ENCODE measurements at places on chromosomes 3 and 15.
A peak's percentile ranks its signal among the peaks of the same experiment; 100 is the strongest.

- no peak for DNase-seq
These were observed 442.9 kb downstream of the MCTP2 start for GRCh38 chr15:94674296-94674695.

- no peak for DNase-seq
These were observed 733.8 kb upstream of the ALCAM start for GRCh38 chr3:104632947-104633346.

DNA sequence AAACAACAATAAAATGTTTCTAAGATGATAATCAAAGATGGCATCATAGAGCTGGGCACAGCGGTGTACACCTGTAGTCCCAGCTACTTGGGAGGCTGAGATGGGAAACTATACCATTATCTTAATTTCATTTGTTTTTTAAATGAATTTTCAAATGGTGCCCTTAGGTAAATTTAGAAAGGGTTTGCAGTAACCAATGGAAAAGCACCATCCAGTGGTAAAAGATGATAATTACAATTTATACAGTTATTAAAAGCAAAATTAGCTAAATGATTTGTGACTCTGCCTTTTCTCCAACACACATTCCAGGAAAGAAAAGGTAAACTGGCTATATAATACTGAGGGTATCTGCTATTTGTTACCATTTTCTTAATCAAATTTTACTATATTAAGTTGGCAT is 14.4 kb upstream of the ANKRD28 start:
- DNase-seq, result no peak

- no peak for DNase-seq
These were observed 151.3 kb downstream of the OR4M2 start for GRCh38 chr15:22231603-22232002.

- DNase-seq, result no peak
These were observed 88.9 kb downstream of the FEZF2 start for GRCh38 chr3:62284442-62284841.

GRCh38 chr3:19934098-19934566 is at the start of gene EFHB:
TSS of gene EFHB (minus strand) at chr3:19934217. CDS start at chr3:19934018, 199 bp downstream.
- DNase-seq, result peak; percentile 27

DNA sequence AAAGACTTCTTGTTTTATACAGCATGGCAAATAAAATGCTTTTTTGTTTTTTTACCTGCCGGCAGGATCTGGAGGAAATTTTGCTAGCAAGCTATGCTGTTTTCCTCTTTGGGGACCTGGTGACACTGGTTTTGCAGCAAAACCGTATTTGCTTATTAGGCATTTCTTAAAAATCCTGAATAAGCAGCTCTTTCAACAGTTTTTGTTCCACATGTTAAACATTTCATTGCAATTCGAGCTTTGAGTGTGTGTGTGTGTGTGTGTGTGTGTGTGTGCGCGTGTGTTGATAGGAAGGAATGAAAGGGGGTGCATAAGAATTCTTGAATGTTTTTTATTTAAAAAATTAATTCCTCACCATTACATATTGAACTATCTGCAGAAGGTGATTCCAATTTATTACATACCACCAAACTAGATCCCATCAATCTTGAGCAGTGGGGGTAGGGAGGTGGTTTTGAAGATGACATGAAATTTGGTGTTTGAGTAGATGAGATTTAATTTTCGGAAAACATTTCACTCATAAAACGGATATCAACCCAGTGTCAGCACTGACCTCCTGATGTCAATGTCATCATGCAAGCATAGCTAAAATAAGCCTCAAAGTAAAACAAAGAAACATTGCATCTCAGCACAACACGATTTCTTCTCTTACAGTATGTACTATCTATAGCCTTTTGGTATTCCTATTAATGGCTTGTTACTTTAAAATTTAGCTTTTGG is 17.3 kb downstream of the ZBTB38 start:
- no peak for DNase-seq

DNA sequence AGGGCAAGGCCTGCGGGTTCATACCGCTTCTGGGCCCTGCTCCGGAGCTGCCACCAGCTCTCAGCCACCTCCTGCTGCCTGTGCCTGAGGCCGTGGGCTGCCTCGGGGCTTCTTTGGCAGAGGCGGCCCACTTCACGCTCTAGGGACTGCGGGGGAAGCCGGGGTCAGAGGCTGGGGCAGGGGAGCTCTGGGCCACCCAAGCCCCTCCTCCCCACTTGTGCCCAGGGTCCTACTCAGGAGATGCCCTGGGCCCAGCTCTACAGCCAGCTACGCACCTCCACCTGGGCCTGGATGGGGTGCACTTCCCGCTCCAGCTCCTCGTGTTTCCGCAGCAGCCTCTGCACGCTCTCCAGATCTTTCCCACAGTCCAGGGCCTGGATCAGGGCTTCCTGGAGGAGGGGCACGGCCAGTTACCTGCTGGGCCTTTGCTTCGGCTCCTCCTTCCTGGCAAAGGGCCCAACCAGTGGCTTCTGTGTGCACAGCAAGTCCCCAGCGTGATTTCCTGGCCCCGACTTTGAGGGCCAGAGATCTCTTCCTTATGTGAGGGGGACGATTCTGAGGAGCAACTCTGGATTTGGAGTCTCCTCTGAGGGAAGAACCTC is 24.0 kb downstream of the PLA2G4B start:
- no peak for DNase-seq
